ENCODE measurements at places on chromosomes 3 and 15.

GRCh38 chr15:64447536-64448315 is 12.7 kb upstream of the ZNF609 start:
- DNase-seq = peak; percentile 61

DNA sequence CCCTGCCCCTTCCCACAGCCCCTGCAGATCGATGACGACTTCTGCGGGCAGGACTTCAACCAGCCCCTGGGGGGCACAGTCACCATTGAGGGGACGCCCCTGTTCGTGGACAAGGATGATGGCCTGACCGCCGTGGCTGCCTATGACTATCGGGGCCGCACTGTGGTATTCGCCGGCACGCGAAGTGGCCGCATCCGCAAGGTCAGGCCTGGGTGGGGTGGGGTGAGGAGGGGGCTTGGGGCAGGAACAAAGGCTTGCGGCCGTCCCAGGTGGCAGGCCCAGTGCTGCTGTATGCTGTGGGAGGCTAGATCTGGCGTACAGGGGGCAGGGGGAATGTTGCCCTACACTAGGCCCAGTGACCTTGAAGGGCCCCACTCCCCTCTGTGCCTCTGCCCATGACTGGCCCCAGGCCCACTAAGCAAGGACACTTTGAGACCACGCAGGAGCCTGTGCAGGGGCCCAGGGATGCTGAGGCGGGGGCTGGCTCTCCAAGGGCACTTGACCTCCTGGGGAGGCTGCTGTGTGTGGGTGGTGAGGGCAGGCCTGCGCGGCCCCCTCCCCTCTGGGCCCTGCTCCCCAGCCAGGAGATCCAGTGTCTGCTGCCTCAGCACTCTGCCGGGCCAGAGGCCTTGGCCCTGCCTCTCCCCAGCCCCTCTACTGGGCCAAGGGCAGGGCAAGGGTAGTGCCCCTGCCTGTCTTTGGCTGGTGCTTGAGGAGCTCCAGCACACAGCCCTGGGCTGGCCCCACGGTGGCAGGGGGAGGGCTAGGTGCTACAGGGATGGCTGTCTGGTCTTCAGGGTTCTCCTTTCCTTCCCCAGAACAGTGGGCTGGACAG is 8.7 kb downstream of the PLXNA1 start:
- DNase-seq = no peak

DNA sequence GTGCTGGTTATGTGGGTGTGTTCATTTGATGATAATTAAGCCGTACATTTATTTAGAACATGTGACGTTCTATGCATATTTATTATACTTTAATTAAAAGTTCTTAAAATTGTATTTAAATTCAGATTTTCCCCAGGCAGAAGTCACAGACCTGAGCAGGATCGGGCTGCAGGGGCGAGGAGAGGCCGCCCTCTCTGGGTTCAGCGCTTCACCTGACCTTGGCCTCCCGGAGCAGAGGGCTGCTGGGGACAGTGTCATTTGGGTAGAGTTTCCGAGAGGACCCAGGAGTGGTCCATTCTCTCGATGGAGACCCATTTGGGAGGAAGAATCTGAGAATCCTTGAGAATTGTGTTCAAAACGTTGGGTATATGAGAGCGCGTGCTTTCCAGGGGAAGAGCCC is 12.0 kb upstream of the TOPBP1 start:
- no peak for DNase-seq

DNA sequence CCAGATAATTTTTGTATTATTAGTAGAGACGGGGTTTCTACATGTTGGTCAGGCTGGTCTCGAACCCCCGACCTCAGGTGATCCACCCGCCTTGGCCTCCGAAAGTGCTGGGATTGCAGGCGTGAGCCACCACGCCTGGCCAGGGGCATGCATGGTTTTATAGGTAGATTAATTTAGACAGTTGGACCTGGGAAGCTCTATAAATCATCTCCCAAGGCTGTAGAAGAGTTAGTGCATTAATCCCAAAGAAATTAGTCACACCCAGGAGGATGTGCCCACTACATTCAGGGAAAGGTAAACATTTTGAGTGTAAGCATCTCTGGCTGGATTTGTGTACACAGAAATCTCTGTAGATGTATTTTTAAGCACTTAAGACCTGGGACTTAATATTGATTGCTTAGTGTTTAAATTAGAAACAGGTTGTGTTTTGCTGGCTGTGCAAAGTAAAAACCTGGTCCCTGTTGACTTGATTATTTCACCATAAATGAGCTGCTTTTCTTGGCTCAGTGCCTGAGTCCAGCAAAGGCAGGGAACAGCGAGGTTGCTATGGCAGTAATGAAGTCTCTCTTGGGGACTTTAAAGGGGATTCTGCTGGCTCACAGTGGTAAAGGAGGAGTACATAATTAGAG is 19.2 kb downstream of the EXOSC7 start:
- no peak for DNase-seq

DNA sequence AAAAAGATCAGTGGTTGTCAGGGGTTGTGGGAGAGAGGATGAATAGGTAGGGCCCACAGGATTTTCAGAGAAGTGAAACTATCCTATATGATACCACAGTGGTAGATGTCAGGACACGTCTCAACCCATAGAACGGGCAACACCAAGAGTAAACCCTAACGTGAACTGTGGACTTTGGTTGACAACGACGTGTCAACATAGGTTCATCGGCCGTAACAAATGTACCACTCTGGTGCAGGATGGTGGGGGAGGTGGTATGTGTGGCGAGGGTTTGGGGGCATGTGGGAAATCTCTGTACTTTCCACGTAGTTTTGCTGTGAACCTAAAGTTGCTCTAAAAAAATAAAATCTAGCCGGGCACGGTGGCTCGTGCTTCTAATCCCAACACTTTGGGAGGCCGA is 13.0 kb upstream of the PIGZ start:
- DNase-seq = no peak

GRCh38 chr3:155149494-155149893 is 69.4 kb downstream of the MME start:
- no peak for DNase-seq

GRCh38 chr15:50993598-50993997 is 85.1 kb downstream of the AP4E1 start:
- no peak for DNase-seq

- DNase-seq = no peak
Measured at GRCh38 chr3:72830452-72831223, 17.6 kb downstream of the SHQ1 start.

DNA sequence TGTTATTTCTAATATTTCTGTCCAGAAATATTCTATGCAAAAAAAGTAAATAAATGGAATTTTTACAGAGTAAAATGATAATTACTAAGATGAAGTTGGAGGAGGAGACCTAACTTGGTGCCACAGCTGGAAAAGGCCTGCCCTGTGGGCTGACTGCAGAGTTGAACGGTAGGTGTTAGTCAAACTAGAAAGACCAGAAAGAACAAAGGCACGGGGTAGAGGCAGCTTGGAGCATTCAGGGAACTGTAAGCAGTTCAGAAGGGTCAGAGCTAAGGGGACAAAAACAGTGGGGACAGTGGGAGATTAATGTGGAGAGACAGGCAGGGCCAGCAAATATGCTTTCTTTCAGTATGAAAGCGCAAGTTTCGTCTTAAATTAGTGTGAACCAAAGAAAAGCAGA is 39.3 kb upstream of the PTPRG start:
- DNase-seq = no peak

- DNase-seq = no peak
Measured at GRCh38 chr15:57198131-57198530, 178.2 kb upstream of the CGNL1 start.

GRCh38 chr3:42902257-42902656 is 3.7 kb upstream of the ZNF662 start:
- DNase-seq = no peak

DNA sequence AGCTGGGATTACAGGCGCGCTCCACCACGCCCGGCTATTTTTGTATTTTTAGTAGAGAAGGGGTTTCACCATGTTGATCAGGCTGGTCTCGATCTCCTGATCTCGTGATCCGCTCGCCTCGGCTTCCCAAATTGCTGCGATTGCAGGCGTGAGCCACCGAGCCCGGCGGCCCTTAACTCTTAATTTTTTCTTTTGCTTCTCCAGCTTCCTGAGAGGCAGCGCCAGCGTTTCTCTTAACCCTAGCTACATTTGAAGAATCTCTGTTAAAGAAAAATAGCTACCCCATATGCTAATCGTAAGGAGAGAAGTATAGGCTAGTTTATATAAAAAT is 465 bp upstream of the GK5 start:
- DNase-seq = peak; percentile 19

- peak; percentile 22 for DNase-seq
Measured at GRCh38 chr15:48423896-48424475, 92.8 kb downstream of the DUT start.

- no peak for DNase-seq
Measured at GRCh38 chr15:75356517-75356916, 9.7 kb downstream of the NEIL1 start.

GRCh38 chr3:183438735-183439134 is 10.3 kb upstream of the MCF2L2 start:
- DNase-seq = no peak

GRCh38 chr15:94887391-94887790 is 656.0 kb downstream of the MCTP2 start:
- no peak for DNase-seq

DNA sequence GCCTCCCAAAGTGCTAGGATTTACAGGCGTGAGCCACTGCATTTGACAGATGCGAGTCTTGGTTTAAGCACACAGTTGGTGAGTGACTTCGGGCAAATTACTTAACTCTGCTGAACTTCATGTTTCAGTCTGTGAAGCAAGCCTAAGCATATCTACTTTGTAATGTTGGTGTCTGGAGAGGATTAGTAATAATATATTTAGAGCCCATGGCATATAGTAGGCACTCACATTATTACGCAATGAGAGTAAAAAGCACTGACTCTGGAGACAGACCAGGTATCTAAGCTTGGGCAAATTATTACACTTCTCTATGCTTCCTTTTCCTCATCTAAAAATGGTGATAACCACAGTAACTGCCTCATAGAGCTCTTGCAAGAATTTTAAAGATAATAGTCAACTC is 208.7 kb upstream of the P2RY1 start:
- no peak for DNase-seq

- DNase-seq = peak; percentile 25
Measured at GRCh38 chr3:47578119-47578632, 489 bp downstream of the CSPG5 start.

GRCh38 chr3:52076896-52077780 is 20.8 kb upstream of the DUSP7 start:
- DNase-seq = no peak

- DNase-seq = no peak
Measured at GRCh38 chr15:83472151-83472550, 25.0 kb downstream of the SH3GL3 start.

DNA sequence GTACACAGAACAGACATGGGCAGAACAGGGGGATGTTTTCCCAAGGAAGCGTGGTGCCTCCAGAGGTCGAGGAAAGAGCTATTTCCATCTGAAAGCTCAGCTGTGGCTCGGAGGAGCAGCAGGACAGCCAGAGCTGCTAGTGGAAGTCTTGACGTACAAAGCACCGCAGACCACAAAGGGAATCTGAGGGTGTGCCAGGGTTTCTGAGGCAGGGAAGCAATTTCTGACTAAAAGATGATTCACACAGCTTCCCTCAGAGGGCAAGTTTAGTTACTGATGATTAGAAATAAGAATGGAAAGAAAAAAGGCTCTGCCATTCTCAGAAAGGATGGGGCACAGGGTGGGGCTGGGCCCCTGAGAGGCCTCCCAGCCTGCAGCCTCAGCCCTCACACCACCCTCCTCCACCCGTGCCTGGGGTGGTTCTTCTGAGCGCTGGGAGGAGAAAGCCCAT is 45.8 kb upstream of the SEC13 start:
- peak; percentile 77 for DNase-seq

DNA sequence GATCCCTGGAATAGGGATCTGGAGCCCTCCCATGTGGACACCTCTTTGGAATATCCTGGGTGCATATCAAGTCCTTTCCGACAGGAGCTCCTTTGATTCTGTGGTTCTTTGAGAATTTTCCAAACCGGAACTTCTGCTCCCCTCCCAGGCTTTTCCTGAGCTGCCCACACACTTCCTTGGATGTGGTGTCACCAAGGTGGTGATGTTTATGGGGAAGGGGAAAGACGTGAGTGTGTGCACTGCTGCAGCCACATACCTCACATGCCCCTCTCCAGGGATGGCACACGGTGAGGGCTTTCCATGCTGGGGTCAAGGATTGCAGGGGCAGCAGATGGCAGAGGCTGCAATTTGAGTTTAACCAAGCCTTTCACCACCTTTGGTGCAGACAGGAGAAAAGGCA is 27.9 kb upstream of the PSTPIP1 start:
- DNase-seq = no peak

DNA sequence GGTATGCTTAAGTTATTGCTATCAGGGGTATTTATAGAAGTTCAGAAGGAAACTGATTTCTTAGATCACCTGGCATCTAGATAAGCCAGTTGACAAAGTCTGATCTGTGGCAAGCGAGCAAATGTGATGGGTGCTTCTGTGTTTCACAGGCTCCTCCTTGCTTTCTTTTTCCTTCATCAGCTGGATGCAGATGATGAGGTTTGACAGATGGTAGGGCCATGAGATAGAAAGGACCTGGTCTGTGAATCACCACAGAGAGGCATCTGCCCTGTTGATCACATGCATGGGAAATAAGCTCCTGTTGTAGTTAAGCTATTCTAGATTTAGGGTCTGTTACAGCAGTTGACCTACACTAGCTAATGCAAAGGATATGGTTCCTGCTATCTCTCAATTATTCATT is 372.0 kb downstream of the NEK10 start:
- DNase-seq = no peak

DNA sequence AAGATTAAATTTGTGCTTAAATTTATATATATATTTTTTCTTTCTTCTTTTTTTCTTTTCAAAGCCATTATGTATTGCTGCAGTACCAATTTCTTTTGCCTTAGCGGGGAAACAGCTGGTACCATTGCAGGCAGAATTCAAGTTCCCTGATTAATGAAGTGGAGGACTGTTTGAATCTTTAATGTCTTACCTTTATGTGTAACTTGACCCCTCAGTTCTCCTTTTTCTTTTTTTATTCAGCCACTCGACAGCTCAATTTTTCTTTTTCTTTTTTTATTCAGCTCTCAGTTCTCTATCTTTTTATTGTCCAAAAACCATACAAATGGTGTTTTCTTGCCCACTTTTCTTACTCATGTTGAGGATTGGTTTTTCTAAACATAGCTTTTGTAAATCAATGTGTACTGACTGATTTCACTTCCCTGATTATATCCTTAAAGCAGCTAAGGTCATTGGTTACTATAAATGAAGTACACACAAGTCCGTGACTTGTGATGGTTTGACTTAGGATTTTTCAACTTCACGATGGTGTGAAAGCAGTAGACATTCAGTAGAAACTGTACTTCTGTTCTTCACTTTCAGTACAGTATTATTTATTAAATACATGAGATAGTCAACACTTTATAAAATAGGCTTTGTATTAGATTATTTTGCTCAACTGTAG is 22.8 kb downstream of the ATP2C1 start:
- no peak for DNase-seq

GRCh38 chr3:177726807-177727206 is 529.5 kb upstream of the TBL1XR1 start:
- DNase-seq = no peak

DNA sequence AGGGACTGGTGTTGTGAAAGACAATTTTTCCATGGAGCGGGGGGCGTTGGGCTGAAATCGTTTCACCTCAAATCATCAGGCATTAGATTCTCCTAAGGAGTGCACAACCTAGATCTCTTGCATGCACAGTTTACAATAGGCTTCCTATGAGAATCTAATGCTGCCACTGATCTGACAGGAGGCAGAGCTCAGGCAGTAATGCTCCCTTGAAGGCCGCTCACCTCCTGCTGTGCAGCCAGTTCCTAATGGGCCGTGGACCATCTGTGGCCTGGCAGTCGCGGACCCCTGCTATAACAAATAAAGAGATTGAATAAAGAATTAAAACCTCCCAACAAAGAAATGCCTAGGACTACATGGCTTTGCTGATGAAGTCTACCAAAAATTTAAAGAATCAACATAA is 25.3 kb upstream of the ANKRD28 start:
- no peak for DNase-seq

All from NB4 (cell line).